ENCODE measurements at places on chromosomes 2 and 18.
A peak's percentile ranks its signal among the peaks of the same experiment; 100 is the strongest.

DNA sequence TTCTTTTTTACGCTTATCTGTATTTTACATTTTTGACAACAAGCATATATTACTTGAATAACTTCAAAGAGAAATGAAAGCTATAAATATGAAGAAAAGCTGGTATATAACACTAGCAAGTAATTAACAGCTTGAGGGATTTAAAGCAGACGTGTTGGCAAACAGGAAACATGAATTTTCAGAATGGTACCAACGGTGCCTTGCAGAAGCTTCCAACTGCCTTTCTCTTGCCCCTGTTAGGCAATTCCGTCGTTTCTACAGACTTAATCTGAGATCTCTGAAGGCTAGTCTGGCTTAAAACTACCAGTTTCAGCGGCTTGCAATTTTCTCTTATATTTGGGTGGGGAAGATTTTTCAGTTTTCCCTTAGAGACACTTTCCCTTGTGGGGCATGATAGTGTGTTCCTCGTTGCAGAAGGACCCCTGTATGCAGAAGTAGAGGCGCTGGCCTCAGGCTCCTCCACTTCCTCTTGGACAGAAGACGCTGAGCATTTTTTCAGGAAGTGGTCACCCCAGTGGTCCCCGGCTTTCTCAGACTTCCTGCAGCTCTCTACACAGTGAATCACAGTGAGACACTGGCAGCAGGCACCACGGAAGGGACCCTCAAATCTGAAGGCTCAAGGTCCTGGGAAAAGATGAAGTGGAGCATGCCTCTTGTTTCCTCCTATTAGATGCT is 56.2 kb upstream of the SLC16A14 start:
- no peak overlapping the region for H3K4me3 ChIP-seq
- H3K27me3 ChIP-seq = no peaks in the 10 kb centered on the region
- DNase-seq = no peak

GRCh38 chr2:1156059-1156458 is 205.4 kb downstream of the SNTG2 start:
- no peak overlapping the region for H3K27ac ChIP-seq
- H3K27me3 ChIP-seq = no peaks in the 10 kb centered on the region
- H3K4me3 ChIP-seq = no peak overlapping the region
- H3K4me1 ChIP-seq = no peaks in the 10 kb centered on the region
- H3K36me3 ChIP-seq = no peaks in the 10 kb centered on the region

- H3K27ac ChIP-seq = no peak overlapping the region
- DNase-seq = no peak
These were observed 8.6 kb upstream of the CRYBA2 start for GRCh38 chr2:219001577-219002394.

DNA sequence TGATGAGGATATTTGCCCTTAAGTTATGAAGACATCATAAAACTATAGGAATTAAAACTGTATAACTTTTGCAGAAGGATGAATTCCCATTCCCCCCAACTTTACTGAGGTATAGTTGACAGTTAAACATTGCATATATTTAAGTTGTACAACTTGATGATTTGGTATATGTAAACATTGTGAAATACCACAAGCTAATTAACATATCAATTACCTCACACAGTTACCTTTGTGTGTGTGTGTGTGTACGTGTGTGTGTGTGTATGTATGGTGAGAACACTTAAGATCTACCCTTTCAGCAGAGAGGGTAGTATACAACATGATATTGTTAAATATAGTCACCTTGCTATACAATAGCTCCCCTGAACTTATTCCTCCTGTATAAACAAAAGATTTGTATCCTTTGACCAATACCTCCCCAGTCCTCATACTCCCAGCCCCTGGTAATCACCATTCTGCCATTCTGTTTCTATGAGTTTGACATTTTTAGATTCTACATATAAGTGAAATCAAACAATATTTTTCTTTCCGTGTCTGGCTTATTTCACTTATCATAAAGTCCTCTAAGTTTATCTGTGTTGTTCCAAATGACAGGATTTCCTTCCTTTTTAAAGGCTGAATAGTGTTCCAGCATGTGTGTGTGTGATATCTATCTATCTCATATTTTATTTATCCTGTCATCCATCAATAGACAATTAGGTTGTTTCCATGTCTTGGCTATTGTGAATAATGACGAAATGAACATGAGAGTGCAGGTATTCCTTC is 48.2 kb upstream of the FAM136A start:
- no peak for DNase-seq
- peaks cover 4% of the 10 kb centered on the region for H3K27me3 ChIP-seq
- H3K4me1 ChIP-seq = no peaks in the 10 kb centered on the region
- no peaks in the 10 kb centered on the region for H3K36me3 ChIP-seq
- H3K4me3 ChIP-seq = no peak overlapping the region

DNA sequence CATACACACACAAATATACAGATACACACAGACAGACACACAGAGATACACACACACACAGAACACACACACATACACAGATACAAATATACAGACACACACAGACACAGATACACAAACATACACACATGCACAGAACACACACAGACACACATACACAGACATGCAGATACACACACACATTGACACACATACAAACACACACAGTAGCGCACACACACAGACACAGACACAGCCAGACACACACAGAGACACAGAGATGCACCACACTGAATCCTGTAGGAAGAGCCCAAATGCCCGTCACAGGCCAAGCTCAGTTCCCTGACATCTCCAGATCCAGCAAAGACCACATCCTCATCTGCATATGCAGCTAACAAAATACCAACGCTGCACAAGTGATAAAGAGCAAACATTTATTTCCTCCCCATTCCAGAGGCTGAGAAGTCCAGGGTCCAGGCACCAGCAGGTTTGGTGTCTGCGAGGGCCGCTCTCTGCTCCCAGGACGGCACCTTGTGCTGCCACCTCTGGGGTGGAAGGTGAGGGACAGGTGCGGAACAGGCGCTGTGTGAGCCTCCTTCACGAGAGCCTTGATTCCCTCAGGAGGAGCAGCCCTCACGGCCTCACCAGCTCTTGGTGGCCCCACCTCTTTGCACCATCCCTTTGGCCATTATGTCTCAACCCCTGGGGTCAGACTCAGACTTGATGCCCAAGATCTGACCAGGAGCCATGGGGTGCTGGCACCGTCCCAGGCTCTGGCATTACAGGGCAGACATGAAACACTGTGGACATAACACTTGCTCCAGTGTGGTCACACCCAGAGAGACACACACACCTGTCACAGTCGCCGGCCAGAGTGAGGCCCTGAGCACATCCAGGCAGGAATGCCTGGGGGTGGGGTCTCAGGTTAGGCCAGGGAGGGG is 108.7 kb downstream of the NDUFA10 start:
- H3K4me3 ChIP-seq = no peak overlapping the region
- DNase-seq = no peak
- no peaks in the 10 kb centered on the region for H3K36me3 ChIP-seq

DNA sequence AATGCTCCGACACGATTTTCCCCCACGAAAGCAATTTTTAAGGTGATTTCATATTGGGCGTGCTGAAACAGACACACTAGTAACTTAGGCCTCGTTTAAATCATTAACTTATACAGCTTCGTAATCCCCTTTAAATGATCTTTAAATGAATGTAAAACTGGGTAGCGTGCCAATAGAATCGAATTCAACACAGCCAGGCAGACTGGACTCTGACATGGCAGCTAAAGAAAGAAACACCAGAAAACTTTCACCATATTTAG is 2.4 kb upstream of the ID2 start:
- H3K4me1 ChIP-seq = peaks cover 36% of the 10 kb centered on the region
- peak overlapping the region; percentile 49 for H3K27ac ChIP-seq
- H3K4me3 ChIP-seq = peak overlapping the region; percentile 55
- peaks cover 21% of the 10 kb centered on the region for H3K27me3 ChIP-seq

DNA sequence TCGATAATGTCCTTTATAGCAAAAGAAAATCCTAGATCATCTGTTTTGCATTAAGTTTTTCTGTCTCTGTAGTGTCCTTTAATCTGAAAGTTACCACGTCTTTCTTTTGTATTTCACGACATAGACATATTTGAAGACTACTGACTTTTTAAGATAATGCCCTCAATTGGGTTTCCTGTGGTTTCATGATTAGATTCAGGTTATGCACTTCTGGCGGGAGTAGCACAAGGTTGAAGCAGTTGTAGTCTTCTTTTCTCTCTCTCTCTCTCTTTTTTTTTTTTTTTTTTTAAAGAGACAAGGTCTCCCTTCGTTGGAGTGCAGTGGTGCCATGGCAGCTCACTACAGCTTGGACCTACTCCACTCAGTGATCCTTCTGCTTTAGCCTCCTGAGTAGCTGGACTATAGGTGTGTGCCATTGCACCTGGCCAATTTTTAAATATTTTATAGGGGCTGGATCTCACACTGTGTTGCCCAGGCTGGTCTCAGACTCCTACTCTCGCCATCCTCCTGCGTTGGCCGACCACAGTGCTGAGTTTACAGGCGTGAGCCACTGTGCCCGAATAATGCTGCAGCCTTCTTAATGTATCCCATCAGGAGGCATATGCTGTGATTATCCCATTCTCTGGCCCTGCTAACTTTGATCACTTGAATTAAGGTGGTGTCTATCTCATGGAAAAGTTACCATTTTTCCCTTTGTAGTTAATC is 3.9 kb downstream of the INPP4A start:
- peak overlapping the region; percentile 48 for H3K4me3 ChIP-seq
- H3K27me3 ChIP-seq = no peaks in the 10 kb centered on the region
- no peaks in the 10 kb centered on the region for H3K36me3 ChIP-seq
- DNase-seq = no peak
- H3K4me1 ChIP-seq = peaks cover 65% of the 10 kb centered on the region
